Gastroesophageal sphincter (tissue), 4 donors: ENCODE measurements at places on chromosomes 4 and X. TPM values are rescaled to one million over a fixed set of nuclear protein-coding genes. Genes with fewer than 3 reads are reported as not detected.

DNA sequence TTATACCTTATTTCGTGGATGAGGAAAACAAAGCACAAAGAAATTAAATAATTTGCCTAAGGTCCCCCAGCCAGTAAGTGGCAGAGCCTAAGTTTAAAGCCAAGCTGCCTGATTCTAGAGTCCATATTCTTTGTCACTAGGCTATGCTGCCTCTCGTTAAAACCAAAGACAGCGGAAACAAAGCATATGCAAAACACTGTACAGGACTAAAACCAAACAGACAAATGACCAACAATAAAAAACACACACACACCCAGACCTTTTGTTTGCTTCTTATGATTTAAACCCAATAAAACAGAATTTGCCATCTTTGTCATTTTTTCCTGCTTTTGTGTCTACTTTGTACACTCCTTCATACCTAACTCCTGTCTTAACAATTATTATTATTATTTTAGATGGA lies 10.1 kb upstream of the VSIG1 start:
- ATAC-seq: no peak

DNA sequence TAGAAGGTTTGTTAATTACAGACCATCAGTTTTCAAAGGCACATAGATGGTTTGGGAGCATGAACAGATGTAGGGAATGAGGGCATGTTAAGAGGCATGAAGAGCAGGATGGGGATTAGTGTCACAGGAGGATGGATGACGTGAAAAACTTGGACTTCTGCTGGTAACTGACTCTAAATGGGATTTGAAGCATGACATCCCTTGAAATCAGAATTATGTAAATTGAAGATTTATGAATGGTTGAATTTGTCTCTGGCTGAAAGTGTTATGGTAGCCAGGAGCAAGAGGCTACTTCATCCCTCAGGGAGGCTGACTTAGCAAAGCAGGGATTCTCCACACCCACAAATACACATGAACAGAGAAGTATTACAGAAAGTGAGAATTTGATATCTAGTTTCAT lies 454.6 kb downstream of the MAGEB5 start:
- ATAC-seq: no peak

GRCh38 chr4:177131736-177132135 lies 177.9 kb upstream of the NEIL3 start:
- no peak for ATAC-seq

- no peak for ATAC-seq
Observed at GRCh38 chr4:7294176-7294756, 101.9 kb downstream of the SORCS2 start.

IDH3G gene
- 55.5 TPM for total RNA-seq

SLC6A14 gene
- total RNA-seq: not detected
